RPMI7951 (cell line): ENCODE measurements at places on chromosomes 4 and X. TPM values are rescaled to one million over a fixed set of nuclear protein-coding genes. Genes with fewer than 3 reads are reported as not detected.
A peak's percentile ranks its signal among the peaks of the same experiment; 100 is the strongest.

NKX3-2 gene
- total RNA-seq = 0.96 and 0.98 TPM in 2 replicates

TENM3 gene
- total RNA-seq = 18.2 and 20.1 TPM in 2 replicates

SULT1B1 gene
- not detected in 2 replicates for total RNA-seq

GRCh38 chrX:41616255-41616654, 72.5 kb upstream of the GPR34 start:
- no peak for DNase-seq

DNA sequence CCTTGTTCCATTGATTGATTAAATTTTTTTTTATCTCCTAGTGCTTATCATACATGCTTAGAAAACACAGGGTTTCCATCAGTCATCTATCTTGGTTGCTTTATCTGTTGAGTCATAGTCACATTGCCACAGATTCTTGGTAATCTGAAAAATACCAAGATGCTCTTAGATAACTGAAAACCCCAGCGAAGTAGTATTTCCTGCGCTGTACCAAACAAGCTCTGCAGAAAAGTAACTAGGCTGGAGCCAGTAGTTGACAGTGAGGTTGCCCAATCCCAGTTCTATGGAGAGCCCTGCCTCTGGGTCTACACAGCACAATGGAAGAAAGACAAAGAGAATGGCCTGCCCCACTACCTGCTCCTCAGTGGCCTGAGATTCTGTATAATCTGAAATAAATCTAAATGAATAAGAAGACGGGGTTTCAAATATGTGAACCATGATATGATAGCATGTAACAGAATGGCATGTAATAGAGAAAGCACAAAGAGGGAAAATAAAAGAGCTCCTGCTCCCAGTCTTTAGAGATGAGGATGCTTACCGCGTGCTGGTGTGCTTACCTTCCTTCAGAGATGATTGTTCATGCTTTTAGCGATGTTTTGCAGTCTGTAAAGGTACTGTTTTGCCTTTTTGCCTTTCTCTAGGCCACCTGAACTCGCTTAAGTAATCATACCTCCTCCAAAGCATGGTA, 55.3 kb upstream of the RAPGEF2 start:
- DNase-seq = peak; percentile 10

GRCh38 chrX:105282077-105282476, 61.6 kb upstream of the TEX13A start:
- no peak for DNase-seq

- no peak for DNase-seq
Measured at GRCh38 chrX:132443196-132444135, 45.4 kb downstream of the MBNL3 start.

GRCh38 chr4:7182616-7183015, 9.7 kb upstream of the SORCS2 start:
- DNase-seq = no peak

- no peak for DNase-seq
Measured at GRCh38 chr4:146336410-146336807, 122.1 kb downstream of the REELD1 start.

- DNase-seq = no peak
Measured at GRCh38 chr4:186930024-186930423, 206.4 kb upstream of the FAT1 start.

DNA sequence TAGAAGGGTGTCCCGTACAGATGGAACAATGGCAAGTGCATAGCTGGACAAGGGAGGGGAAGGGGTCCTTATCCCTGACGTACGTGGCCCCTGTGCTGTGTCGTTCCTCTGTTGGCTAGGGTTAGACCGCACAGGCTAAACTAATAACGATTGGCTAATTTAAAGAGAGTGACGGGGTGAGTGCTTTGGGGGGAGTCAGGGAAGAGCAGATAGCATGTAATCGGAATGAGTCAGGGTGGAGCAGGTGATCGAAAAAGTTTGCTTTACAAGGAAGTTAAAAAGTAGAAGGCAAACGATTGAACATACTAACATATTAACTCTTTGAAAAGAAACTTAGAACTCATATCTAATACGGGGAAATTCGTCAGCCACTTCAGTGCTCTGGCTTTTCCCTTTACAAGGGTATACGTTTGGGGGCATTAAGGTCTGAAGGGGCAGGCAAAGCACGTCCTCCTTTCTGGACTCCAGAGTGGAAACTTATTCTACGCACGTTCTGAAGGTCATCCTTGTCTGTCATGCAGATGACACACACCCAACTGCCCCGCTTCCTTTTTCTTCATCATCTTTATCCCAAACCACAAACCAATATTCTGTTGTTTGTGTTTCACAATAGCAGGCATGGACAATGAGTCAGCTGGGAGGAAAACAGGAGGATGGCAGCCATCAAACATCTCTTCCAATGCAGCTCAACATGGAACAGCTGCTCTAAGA, 10.2 kb upstream of the CRLF2 start:
- peak; percentile 75 for DNase-seq

- peak; percentile 95 for DNase-seq
Measured at GRCh38 chr4:8198906-8199593, at the start of gene SH3TC1. SH3TC1 (plus strand) TSS chr4:8199290; CDS start chr4:8205195, 5,905 bp downstream.

DNA sequence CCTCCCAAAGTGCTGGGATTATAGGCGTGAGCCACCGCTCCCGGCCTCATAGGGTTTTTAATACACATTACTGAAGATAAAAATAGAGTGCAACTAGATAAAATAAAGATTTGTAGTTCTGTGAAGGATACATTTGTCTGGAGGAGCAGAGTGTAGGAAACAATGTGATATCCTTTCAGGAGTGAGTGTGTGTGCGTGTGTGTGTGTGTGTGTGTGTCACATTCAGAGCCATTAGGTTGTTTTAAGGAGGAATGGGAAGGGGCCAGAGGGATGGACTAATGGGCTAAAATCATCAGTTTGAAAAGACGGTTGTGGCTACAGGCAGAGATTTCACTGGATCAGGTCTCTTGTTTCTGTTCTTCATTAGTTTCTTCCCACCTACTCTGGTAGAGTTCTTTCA, 40.0 kb downstream of the RBPJ start:
- no peak for DNase-seq

GRCh38 chr4:78092850-78093249, 35.7 kb downstream of the FRAS1 start:
- no peak for DNase-seq

- DNase-seq = no peak
Measured at GRCh38 chr4:73984736-73985527, 3.1 kb downstream of the PPBP start.

DNA sequence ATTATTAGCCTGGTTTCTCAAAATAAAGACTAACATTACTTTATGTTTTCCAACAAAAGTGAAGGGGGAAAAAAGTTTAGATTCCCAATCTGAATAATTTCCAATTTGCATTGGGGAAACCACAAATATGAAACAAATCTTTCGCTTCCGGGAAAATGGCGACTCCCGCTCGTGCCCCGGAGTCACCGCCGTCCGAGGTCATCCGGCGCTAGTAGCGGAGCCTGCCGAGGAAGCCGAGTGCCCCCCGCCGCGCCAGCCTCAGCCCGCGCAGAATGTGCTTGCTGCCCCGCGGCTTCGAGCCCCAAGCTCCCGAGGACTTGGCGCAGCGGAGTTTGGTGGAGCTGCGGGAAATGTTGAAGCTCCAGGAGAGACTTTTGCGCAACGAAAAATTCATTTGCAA, 75.0 kb upstream of the TMPRSS11A start:
- DNase-seq = no peak

DNA sequence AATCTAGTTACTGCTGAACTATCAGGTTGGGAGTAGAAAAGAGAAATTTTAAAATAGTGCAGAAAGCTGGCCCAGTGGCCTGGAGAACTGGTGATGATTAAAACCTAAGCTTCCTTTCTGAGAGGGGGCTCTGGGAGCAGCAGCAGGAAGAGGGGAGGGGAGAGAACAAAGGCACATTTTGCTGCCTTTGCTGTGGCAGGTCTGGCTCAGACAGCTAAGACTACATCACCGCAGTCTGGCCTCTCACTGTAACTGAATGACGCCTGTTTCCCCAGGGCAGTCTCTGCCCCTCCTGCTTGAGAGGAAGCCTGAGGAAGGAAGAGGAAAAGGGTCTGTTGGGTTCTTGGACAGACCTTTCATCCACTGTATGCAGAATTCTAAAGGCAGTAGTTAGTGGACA, 148.5 kb downstream of the FRAS1 start:
- DNase-seq = no peak

DNA sequence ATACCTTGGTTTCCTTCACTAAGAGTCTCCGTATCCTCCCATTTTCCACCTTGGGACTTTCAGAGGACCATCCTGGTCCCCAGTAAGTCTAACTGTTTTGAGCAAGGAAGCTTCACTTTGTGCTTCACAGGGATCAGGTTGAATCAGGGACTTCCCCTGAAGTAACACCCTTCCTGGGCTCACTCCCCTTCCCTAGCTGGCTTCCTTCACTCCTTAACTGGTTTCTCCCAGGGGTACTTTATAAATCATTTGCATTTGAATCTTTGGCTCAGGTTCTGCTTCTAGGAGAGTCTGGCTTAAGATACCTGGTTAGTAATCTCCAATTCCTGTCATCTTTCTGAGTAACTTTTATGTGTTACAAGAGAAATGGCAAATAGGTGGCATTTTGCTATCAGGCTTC, 24.5 kb upstream of the GRIA2 start:
- DNase-seq = no peak

DNA sequence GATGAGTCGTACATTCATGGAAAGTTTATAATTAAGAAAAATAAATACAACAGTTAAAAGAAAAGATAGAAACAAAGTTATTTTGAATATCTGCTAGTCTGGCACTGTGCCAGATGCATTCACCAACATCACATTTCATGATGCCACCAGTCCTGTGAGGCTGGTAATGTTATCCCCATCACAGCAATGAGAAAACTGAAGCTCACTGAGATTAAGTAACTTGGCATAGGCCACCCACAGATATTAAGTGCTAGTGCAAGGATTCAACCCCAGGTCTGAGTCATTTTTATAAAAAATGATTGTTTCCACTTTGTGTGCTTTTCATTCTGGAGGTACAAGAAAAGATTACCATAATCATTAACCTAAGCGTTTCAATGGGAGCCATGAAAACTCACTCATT, 65.0 kb upstream of the IL15 start:
- no peak for DNase-seq
